Chondrocyte (in vitro differentiated cells): ENCODE measurements at places on chromosomes 1 and 21. TPM values are rescaled to one million over a fixed set of nuclear protein-coding genes. Genes with fewer than 3 reads are reported as not detected.

DCDC2B gene
- not detected in 3 replicates for total RNA-seq

ZNF669 gene
- 6.1 to 9.3 TPM (median 8.3 TPM) in 3 replicates for total RNA-seq

TCHHL1 gene
- total RNA-seq, result not detected in 3 replicates

ST6GALNAC3 gene
- 1.6 to 4.7 TPM (median 3.5 TPM) in 3 replicates for total RNA-seq

DNALI1 gene
- 3.5 to 5.7 TPM (median 3.9 TPM) in 3 replicates for total RNA-seq

LDLRAD1 gene
- total RNA-seq, result not detected in 3 replicates

IER5 gene
- total RNA-seq, result 15.6 to 23.6 TPM (median 16.6 TPM) in 3 replicates

KRTAP19-5 gene
- not detected in 3 replicates for total RNA-seq

OR2L2 gene
- total RNA-seq, result 0.07 TPM in 1 of 3 replicates, not detected in the others

GRCh38 chr21:25560891-25561290 lies 46.4 kb downstream of the MRPL39 start:
- H3K4me3 ChIP-seq, result peak overlapping the region; percentile 81
- no peak overlapping the region for H3K27ac ChIP-seq

GRCh38 chr21:36135391-36136102 lies 668 bp downstream of the CBR3 start:
- peak overlapping the region; percentile 87 for H3K4me3 ChIP-seq
- H3K27ac ChIP-seq, result peak overlapping the region; percentile 88
- H3K27me3 ChIP-seq, result no peaks in the 10 kb centered on the region
- H3K36me3 ChIP-seq, result no peaks in the 10 kb centered on the region
- DNase-seq, result peak; percentile 63
- H3K4me1 ChIP-seq, result peaks cover 16% of the 10 kb centered on the region

DNA sequence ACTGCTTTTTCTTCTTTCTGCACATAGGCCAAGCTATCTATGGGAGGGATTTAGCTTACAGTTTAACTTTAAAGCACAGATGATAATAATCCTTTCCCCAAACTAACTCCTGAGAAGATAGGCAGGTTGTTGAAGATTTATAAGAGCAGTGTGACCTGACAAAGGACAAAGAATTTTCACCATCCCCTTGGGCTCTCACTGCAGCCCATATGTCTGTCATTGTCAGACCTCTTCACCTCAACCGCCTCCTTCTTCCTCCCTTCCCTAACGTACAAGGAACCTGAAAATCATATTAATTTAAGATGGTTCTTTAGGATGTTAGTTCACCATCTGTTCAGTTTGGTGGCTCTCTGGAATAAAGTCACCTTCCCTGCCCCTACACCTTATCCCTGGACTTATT lies 5.0 kb downstream of the RNU1-2 start:
- DNase-seq, result no peak
- H3K4me3 ChIP-seq, result no peak overlapping the region
- no peaks in the 10 kb centered on the region for H3K27me3 ChIP-seq
- no peak overlapping the region for H3K27ac ChIP-seq
- peaks cover 11% of the 10 kb centered on the region for H3K4me1 ChIP-seq

DNA sequence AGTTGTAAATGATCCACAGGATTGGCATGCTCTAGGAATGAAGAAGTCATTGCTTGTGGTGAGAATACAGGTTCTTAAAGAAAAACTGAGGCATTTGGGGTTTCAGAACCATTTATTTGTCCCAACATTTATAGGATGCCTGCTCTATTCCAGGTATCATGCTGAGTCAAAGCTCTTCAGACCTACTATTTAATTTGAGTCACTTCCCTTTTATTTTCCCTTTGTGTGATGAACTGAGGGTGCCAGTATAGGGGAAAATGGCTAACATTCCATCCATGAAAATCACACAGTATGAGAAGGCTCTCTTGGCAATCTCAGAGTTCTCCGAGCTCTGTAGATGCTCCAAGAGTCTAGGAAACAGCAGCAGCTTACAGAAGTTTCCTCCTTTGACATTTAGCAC lies 110.4 kb downstream of the RNF220 start:
- H3K27ac ChIP-seq, result no peak overlapping the region
- H3K36me3 ChIP-seq, result peaks cover 5% of the 10 kb centered on the region
- peaks cover 61% of the 10 kb centered on the region for H3K27me3 ChIP-seq
- no peak for DNase-seq
- H3K4me3 ChIP-seq, result no peak overlapping the region

DNA sequence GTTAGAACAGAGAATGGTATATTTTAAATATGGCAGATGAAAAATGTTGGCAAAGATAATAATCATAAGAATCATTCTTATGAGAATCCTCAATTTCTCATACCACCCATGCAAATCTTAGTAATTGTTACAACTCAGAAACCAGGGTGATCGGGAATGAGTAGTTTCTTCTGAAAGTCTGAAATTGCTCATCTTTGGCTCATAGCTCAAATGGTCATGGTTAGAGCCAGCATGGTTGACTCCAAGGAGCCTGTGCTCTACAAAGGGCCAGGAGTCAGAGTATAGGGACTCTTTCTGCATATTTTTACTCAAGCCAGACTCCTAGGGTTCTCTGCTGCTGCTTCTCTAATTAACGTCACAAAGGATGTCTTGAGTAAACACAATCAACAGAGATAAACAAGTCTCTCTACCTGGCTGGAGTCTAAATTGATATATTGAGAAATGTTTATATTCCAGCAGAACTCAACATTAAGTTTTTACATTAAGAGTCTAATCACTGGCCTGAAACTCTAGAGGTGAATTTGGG lies 1.9 kb upstream of the ETV3 start:
- H3K27me3 ChIP-seq, result no peaks in the 10 kb centered on the region
- peaks cover 32% of the 10 kb centered on the region for H3K4me1 ChIP-seq
- DNase-seq, result no peak

DNA sequence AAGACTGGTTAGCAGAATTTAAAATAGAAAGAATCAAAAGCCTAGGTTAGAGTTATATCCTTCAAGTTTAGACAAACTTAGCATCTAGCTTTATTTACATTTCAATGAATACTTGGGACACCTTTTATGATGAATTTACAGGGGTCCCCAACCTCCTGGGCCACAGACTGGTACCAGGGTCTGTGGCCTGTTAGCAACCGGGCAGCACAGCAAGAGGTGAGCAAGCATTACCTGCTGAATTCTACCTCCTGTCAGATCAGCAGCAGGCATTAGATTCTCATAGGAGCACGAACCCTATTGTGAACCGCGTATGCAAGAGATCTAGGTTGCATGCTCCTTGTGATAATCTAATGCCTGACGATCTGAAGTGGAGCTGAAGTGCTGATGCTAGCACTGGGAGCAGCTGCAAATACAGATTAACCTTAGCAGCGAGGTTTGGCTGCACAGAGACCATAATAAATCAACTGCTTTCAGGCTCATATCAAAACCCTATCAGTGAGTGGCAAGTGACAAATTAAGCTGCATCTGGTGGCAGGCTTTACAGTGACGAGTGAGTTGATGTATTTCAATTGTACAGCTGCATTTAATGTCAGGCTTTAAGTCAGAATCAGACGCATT lies 82.0 kb downstream of the UCHL5 start:
- no peak overlapping the region for H3K27ac ChIP-seq
- H3K36me3 ChIP-seq, result peaks cover 6% of the 10 kb centered on the region
- H3K27me3 ChIP-seq, result no peaks in the 10 kb centered on the region
- H3K4me3 ChIP-seq, result no peak overlapping the region
- no peak for DNase-seq
- H3K4me1 ChIP-seq, result peaks cover 18% of the 10 kb centered on the region

GRCh38 chr1:230594214-230594773 lies 48.0 kb upstream of the COG2 start:
- no peaks in the 10 kb centered on the region for H3K4me1 ChIP-seq
- H3K4me3 ChIP-seq, result no peak overlapping the region
- no peaks in the 10 kb centered on the region for H3K36me3 ChIP-seq
- DNase-seq, result no peak
- peaks cover 45% of the 10 kb centered on the region for H3K27me3 ChIP-seq
- no peak overlapping the region for H3K27ac ChIP-seq

GRCh38 chr1:19009882-19010321 lies 53.4 kb upstream of the IFFO2 start:
- peaks cover 38% of the 10 kb centered on the region for H3K4me1 ChIP-seq
- DNase-seq, result no peak
- H3K36me3 ChIP-seq, result no peaks in the 10 kb centered on the region

DNA sequence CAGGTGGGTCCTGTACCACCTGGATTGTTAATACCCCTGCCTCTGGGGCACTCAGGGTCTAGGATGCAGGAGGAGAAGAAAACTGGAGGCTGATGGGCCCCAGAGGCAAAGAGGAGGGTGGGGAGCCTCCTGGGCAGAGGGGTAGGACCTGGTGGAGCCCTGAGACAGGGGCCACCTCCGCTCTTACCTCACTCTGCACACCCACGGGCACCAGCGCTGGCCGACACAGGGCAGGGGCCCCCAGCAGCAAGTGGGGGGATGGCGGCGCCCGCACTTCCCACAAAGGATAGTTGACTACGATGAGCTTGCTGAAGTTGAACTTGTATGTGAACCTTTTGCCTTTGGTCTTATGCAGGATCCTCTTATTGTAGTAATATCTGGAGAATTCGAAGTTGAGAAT lies 1.1 kb downstream of the ETV3L start:
- DNase-seq, result no peak
- H3K27ac ChIP-seq, result no peak overlapping the region
- H3K4me3 ChIP-seq, result no peak overlapping the region
- peaks cover 4% of the 10 kb centered on the region for H3K27me3 ChIP-seq
- H3K4me1 ChIP-seq, result no peaks in the 10 kb centered on the region

GRCh38 chr1:84330125-84330984 lies 28.8 kb downstream of the SAMD13 start:
- H3K4me1 ChIP-seq, result peaks cover 11% of the 10 kb centered on the region
- H3K27ac ChIP-seq, result no peak overlapping the region
- no peaks in the 10 kb centered on the region for H3K27me3 ChIP-seq
- peaks cover 2% of the 10 kb centered on the region for H3K36me3 ChIP-seq
- no peak for DNase-seq

- peaks cover 3% of the 10 kb centered on the region for H3K36me3 ChIP-seq
- DNase-seq, result no peak
- H3K27me3 ChIP-seq, result no peaks in the 10 kb centered on the region
- H3K27ac ChIP-seq, result peak overlapping the region; percentile 92
Observed at GRCh38 chr21:16194788-16195537, 465.2 kb downstream of the USP25 start.

- no peak overlapping the region for H3K4me3 ChIP-seq
- peaks cover 12% of the 10 kb centered on the region for H3K4me1 ChIP-seq
- no peak overlapping the region for H3K27ac ChIP-seq
- H3K27me3 ChIP-seq, result no peaks in the 10 kb centered on the region
Observed at GRCh38 chr1:83017276-83017675, 981.7 kb downstream of the TTLL7 start.

DNA sequence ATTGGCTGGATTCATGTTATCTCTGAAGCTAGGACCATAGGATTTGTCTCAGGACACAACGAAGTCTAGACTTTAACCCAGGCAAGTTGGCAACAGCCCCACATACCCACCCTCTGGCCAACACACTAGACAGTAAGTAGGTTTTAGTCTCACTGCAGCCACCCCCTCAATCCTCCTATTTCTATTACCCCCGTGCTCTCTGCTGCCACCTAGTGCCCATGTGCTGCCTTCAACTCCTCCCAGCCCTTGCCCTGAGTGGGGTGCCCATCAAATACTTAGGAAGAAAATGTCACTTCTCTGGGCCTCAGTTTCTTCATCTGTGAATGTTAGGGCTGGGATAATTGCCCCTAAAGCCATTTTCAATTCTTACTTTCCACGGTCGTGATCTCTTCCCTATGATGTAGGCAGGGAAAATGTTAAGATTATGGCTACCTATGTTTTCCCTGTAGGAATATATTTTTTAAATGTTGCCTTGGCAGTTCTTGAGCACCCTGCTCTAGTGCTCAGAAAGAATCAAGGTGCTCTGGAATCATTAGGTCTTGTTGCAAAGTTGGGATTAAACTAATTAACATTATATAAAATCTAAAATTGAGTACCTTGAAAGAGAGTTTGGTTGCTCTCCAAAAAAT lies 213.0 kb downstream of the LMX1A start:
- DNase-seq, result no peak
- H3K4me3 ChIP-seq, result no peak overlapping the region
- no peaks in the 10 kb centered on the region for H3K36me3 ChIP-seq
- H3K4me1 ChIP-seq, result no peaks in the 10 kb centered on the region
- H3K27me3 ChIP-seq, result peaks cover 34% of the 10 kb centered on the region

GRCh38 chr1:231162297-231162969 lies 575 bp downstream of the TRIM67 start:
- no peaks in the 10 kb centered on the region for H3K27me3 ChIP-seq
- peaks cover 38% of the 10 kb centered on the region for H3K4me1 ChIP-seq
- no peak overlapping the region for H3K27ac ChIP-seq
- H3K4me3 ChIP-seq, result peak overlapping the region; percentile 72
- no peaks in the 10 kb centered on the region for H3K36me3 ChIP-seq

DNA sequence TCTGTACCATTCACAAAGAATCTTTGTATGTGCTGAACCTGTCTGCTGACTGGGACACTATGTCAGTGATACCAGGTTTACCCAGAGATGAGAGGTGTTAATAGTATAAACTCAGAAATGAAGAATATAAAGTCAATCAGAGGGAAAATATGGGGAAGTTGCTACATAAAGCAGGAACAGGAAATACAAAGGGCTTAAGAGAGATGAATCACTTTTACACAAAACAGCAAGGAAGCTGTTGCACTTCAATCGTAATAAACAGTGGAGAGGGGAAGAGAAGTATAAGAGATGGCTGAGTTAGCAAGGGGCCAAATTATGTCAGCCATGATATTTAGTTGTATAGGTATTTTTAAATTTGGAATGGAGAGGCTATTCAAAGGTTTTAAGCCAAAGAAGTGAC lies 890.2 kb upstream of the NCAM2 start:
- no peak overlapping the region for H3K27ac ChIP-seq
- no peak overlapping the region for H3K4me3 ChIP-seq
- peaks cover 3% of the 10 kb centered on the region for H3K36me3 ChIP-seq
- no peak for DNase-seq

DNA sequence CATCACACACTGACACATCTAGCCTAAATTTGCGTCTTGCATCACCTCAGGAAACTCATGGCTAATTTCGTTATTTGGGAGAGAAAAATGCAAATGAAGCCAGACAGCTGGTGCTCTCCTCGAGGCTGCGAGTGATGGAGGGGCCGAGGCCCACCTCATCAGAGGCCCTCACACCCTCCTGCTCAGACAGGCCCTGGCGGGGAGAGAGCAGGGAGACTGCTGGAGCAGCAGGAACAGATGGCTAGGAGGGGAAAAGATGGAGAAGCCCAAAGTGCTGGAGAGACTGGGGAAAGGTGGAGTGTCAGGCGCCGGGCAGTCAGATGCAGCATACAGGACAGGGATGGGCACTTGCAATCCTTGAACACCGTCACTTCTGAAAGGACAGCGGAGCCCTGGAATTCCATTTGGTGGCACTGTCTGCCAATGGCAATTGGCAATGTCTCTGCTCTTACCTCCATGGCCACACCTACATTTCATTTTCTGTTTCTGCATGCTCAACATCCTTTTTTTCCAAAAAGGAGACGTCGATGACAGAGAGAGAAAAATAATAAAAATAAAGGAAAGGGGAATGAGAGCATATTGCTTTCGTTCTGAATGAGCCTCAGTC lies 286.2 kb downstream of the SPATA17 start:
- H3K27me3 ChIP-seq, result peaks cover 14% of the 10 kb centered on the region
- H3K36me3 ChIP-seq, result no peaks in the 10 kb centered on the region
- no peak overlapping the region for H3K27ac ChIP-seq
- no peak for DNase-seq
- no peaks in the 10 kb centered on the region for H3K4me1 ChIP-seq

- peaks cover 11% of the 10 kb centered on the region for H3K36me3 ChIP-seq
- H3K27ac ChIP-seq, result no peak overlapping the region
- H3K4me3 ChIP-seq, result no peak overlapping the region
- H3K4me1 ChIP-seq, result no peaks in the 10 kb centered on the region
- no peak for DNase-seq
- H3K27me3 ChIP-seq, result no peaks in the 10 kb centered on the region
Observed at GRCh38 chr1:153831026-153831425, 55.8 kb downstream of the SLC27A3 start.

GRCh38 chr1:67350783-67351182 lies 43.1 kb downstream of the IL12RB2 start:
- H3K4me1 ChIP-seq, result peaks cover 13% of the 10 kb centered on the region
- H3K4me3 ChIP-seq, result no peak overlapping the region
- no peak overlapping the region for H3K27ac ChIP-seq
- H3K27me3 ChIP-seq, result no peaks in the 10 kb centered on the region
- H3K36me3 ChIP-seq, result peaks cover 3% of the 10 kb centered on the region
